ENCODE measurements at places on chromosomes 12 and 14. TPM values are rescaled to one million over a fixed set of nuclear protein-coding genes. Genes with fewer than 3 reads are reported as not detected.

DNA sequence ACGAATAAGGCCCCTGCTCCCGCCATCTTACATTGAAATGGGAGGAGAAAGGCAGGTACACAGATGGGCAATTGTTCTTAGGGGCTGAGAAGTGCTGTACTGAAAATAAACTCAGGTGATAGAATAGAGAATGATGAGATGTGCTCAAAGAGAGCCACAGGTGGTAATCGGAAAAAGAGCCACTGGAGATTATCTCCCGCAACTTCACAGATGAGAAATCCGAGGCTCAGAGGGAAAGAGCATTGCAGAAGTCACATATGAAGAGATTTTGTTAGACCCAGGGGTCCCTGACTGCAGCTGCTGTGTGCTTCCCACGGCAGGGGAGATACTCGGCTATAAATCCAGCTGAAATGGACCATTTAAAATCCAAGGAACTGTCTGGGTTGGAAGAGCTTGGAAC is 73.7 kb downstream of the PRIMA1 start:
- no peak for DNase-seq

GRCh38 chr12:109693653-109694600 is 19.7 kb upstream of the FAM222A start:
- DNase-seq: no peak

DNA sequence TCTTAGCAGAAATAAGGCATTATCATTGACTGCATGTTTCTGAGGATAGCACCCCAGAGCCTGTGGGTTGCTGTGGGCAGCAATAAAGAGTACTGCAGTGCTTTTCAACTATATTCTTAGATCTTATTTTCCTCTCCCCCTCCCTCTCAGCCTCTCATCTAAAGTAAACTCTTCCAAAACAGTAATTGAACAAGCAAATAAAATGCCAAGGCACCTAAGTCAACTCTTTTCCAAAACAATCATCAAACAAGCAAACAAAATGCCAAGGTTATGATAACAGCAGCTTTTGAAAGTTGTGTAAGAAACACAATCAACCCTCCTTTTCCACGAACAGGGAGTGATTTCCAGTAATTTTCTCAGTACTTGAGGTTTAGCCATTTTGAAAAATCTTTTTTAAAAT is 1542.6 kb downstream of the AACS start:
- no peak for DNase-seq

DNA sequence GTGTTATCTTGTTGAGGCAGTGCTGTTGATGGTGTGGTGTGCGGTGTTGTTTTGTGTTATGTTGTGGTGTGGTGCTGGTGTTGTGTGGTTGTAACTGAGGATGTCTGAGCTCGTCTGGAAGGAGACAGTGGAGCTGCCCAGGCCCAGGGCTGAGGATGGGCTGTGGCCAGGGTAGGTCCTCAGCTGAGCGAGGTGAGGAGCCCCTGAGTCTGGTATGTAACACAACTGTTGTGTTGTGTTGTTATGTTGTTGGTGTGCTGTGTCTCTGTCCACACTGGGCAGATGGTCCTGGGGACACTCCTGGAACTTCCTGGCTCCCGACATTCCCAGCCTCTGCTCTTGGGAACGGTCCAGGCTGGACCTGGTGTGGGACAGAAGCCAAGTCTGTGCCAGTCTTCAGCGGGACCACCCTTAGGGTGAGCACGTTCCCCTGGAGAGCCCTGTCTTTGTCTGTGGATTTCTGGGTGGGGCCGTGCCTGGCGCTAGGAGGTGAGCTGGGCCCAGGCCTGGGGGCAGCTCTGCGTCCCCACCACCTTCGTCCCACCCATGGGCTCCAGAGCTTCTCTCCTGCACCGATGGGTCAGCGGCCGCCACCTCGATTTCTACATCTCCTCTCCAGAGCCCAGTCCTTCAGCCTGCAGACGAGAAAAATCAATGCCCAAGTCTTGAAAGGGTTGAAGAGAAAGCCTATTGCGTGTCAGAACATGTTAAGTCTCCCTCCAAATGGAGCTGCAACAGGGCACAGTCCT is 27.4 kb upstream of the SFSWAP start:
- no peak for DNase-seq

GRCh38 chr14:69615496-69616407 is 4.4 kb downstream of the SUSD6 start:
- DNase-seq: peak; percentile 87

GRCh38 chr14:101191721-101192660 is 288.5 kb upstream of the RTL1 start:
- no peak for DNase-seq

DNA sequence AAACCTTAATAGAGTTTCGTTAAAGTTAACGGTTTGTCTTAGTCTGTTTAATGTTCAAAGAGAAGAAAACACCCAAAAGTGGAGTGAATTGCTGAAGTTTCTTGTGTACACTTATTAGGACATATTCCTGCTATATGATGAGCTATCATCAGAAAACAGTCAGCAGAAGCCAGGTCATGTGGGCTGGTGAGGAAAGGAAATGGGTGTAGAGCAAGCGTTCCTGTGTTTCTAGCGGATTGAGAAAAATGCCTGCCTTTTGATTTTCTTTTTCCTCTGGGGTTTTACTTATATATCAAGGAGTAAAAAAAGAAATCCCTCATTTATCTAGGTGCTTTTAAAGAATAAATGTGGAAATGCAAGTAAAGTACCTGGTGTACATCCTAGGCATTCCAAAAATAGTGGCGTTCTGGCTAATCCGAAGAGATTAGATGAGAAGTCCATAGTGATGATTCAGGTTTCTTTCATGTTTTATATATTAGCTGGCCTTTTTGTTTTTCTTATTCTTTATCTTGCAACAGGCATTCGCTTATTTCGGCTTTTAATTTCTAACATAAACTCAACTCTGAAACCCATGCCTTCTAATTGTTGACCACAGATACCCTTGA is 50.7 kb downstream of the FLRT2 start:
- DNase-seq: no peak

NANOG gene
- not detected for total RNA-seq

CCDC177 gene
- total RNA-seq: not detected

SPTSSA gene
- total RNA-seq: 6.9 TPM

IRF2BPL gene
- total RNA-seq: 32.8 TPM

CNTN1 gene
- not detected for total RNA-seq

OR4E2 gene
- not detected for total RNA-seq

ISCA2 gene
- 30.0 TPM for total RNA-seq

Measured in B cell (primary cell).